HuH-7 (cell line): ENCODE measurements at places on chromosomes 3 and 15.

DNA sequence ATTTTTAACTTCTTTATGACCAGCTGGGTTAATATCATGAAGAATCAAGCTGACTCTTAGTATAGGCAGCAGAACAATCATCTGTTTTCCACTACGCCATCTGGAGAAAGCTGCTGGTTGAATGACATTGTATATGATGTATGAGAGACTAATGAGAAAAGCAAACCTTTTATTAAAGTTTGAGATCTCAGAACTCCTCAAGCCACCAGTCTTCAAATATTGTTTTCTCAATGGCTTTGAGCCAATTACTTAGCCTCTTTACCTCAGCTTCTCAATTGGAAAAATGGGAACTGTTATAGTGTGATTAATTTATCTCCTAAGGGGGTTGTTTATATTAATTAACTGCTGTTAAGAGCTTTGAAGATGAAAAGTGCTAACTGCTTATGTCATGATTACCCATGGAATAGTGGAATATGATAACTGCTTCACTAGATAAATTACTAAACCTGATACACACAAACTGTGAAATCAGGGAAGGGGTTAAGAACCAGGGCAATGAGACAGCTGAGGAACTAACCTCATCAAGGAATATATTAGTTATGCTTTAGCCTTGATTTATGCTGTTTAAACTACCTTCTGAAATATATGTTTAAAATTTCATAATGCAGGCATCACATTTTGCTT lies 330.1 kb downstream of the SOX2 start:
- DNase-seq = no peak

GRCh38 chr3:1439395-1439794 lies 346.6 kb downstream of the CNTN6 start:
- peak; percentile 15 for DNase-seq

GRCh38 chr3:112375117-112375516 lies 42.2 kb downstream of the CD200 start:
- DNase-seq = no peak

DNA sequence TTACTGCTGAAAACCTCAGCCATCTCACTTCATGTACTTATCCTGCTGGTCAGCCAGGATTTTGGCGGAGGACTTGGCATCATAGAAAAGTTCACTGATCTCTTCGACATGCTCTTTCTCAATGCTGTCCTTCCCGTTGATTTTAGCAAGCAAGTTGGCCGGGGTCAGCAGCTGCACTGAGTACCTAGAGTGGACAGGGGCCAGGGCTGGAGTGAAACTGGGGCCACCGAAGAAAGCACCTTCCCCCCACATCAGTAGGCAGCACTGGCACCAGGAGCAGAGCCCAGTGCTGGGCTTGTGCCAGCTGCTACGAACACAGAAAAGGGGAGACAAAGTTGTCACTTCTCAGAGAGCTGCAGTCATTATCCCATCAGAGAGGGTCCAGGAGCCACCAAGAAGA lies 29.0 kb downstream of the SEC61A1 start:
- no peak for DNase-seq

DNA sequence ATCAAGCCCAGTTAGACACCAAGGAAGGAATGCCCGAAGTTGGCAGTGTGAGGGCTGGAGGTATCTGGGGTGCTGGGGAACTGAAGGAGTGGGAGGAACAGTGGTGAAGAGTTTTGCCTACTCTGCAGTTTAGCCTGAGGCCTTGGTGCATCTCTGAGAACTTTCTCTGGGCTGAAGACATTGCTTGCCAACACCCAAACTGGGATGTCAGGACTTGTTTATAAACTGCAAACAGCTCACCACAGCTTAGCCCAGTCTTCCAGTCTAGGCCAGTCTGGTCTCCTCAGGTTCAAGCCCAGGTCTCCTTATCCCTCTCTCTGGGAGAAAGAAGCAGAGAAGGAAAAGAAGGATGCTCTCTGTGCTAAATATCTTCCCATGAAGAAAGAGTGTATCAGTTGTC lies 68.0 kb upstream of the BOC start:
- DNase-seq = no peak

DNA sequence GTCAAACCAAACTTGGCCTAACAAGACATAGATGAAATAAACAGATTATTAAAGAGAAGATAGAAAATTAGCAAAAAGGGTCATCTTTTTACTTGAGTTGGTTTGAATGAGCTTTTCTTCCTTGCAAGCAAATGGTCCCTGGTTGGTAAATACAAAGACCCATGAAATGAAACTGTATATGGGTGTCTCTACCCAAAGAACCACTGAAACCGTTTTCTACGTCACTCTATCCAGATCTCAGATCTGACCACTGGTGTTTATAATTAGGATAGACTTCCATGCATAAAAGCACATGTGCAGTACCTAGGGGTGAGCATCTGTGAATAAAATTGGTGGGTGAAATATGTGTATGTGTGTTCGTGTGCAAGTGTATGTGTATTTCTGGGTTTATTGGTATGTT lies 73.2 kb downstream of the CLDN11 start:
- no peak for DNase-seq

GRCh38 chr3:127233371-127233770 lies 40.4 kb downstream of the PRR23E start:
- DNase-seq = no peak

GRCh38 chr15:30889196-30889595 lies 14.5 kb upstream of the FAN1 start:
- DNase-seq = no peak

DNA sequence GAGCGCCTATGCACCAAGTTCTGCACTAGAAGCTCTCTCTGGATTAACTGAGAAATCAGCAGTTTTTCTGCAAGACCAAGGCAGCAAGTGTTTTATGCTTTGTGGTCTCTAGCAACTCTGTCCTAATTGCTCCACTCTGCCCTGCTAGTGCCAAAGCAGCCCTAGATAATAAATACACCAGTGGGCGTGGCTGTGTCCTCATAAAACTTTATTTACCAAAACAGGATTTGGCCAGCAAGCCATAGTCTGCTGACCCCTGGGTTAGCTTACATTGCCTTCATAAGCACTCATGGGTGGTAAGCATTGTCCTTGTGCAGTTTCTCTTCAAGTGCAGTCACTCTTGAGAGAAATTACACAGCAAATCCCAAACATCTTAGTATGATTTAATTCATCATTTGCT lies 30.7 kb upstream of the SLC24A5 start:
- no peak for DNase-seq

DNA sequence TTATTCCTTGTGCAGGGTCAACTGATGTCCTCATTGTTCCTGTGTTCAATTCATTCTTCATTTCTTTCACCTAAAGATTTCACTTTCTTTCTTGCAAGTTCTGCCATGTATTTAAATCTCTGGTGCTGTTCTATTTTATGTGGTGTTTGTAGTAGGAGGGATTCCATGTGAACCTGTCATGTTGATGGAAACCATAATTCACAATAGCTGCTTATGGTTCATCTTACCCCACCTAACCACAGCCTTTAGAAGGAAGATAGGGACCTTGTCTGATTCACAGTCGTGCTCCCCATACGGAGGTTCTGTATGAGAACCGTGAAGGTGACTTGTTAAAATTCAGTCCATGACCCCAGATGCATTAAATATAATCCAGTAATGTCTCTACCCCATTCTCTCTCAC lies 21.9 kb downstream of the SLCO2A1 start:
- no peak for DNase-seq

- no peak for DNase-seq
Observed at GRCh38 chr15:93164409-93164808, 75.4 kb upstream of the RGMA start.

DNA sequence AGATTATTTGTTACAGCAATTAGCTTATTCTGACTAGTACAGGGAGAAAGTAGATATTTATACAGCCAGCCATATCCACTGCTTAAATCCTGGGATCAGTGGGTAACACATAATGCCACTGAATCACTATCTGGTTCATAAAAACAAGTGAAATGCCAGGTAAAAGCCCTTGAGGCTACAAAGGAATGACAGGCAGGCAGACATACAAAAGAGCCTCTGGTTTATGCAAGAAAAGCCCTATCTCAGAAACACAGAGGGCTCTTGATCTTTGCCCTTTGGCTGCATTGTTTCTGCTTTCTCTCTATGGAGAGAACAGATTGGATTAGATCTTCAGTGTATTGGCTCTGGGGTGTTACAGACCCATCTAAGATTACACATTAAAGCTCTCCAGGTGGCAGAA lies 115.4 kb upstream of the GADL1 start:
- peak; percentile 40 for DNase-seq

DNA sequence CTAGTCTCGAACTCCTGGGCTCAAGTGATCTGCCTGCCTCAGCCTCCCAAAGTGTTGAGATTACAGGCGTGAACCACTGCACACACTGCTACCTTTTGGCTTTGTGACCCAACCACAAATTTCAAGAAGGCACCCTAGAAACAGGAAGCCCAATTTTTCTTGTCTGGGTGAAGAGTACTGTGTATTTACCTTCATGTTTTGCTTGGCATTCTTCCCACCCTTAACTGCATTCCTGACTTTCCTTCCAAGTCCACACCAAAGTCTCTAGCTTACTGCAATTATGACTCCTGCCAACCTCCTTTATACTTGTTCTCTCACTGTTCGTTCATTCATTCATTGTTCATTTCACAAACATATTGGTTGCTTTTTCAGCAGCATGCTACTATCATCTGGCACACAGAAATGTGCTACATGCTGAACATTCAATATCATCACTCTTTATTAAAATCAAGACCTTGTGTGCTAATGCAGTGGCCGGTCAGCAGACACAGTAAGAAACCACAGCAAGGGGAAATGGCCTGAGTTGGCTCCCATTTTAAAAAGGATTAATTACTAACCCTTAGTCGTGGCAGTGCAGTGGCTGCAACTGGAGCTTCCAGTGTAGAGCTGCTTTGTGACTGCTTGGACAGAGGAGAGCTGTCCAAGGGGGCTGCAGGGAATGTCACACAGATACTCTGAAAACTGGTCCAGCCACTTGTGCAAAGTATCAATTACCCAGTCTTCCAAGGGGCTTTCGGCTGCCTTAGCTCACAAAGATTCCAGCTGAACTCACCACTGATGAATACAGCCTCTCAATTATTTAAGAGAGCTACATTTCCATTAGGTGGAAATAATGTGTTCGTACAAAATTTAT lies 94.0 kb downstream of the ETFA start:
- DNase-seq = no peak

GRCh38 chr3:71796290-71796689 lies 11.3 kb upstream of the PROK2 start:
- DNase-seq = no peak
